ENCODE measurements at places on chromosomes 3 and 15.

DNA sequence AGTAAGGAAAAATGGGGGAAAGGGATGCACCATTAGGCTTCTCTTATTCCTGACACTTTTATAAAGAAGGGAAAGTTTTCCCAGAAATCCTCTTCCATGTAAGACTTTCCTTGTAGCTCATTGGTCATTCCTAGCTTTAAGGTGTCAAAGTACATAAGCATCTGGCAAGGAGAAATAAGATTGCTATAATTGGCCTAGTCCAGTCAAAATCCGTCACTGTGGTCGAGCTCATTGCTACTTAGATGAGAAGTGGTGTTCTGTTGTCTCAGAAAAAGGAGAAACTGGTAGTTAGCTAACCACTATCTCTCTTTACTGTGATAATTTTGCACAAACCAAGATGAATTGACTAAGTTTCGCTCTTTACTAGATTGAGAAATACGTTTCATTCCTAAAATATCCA, 370.1 kb downstream of the CNTN4 start:
- no peak for DNase-seq

- no peak for DNase-seq
These were observed 156.2 kb upstream of the IQSEC1 start for GRCh38 chr3:13229273-13229949.

- no peak for DNase-seq
These were observed 356.6 kb downstream of the VGLL3 start for GRCh38 chr3:86634361-86634760.

- no peak for DNase-seq
These were observed 30.7 kb upstream of the P2RY12 start for GRCh38 chr3:151415289-151415688.

- DNase-seq = no peak
These were observed 52.8 kb upstream of the FAM98B start for GRCh38 chr15:38401106-38401505.

- no peak for DNase-seq
These were observed 8.6 kb upstream of the ZNF621 start for GRCh38 chr3:40516201-40516600.

- DNase-seq = no peak
These were observed 23.5 kb downstream of the MYH15 start for GRCh38 chr3:108486941-108487340.

DNA sequence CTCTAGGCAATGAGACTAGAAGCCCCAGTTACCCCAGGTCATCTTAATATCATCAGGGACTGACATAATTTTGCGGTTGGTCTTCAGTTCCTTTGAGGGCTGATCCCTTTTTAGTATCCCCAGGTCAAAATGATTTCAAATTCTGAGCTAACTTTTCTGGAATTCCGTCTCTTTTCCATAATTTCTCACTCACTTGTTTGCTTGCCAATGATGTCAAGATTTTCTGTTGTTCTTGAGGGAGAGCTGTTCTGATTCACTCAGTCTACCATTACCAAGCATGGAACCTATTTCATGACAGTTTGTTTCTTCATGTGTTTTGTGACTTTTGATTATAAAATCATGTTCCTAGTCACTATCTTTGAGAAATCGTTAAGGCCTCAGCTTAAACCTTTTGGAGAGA, 190.5 kb upstream of the LYSMD4 start:
- DNase-seq = no peak

DNA sequence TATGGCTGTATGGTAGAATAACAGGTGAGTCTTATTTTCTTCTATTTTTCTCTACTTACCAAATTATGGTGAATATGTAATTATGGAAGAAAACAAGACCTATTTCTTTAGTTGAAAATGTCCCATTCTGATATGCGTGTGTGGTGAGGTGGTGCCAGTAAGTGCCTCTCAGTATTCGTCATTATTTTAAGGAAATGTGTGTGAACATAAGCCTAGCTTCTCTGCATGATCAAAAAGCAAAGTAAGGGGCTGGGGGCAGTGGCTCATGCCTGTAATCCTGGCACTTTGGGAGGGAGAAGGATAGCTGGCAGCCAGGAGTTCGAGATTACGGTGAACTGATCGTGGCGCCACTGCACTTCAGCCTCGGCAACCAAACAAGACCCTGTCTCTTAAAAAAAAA, 26.0 kb downstream of the LARS2 start:
- DNase-seq = no peak

DNA sequence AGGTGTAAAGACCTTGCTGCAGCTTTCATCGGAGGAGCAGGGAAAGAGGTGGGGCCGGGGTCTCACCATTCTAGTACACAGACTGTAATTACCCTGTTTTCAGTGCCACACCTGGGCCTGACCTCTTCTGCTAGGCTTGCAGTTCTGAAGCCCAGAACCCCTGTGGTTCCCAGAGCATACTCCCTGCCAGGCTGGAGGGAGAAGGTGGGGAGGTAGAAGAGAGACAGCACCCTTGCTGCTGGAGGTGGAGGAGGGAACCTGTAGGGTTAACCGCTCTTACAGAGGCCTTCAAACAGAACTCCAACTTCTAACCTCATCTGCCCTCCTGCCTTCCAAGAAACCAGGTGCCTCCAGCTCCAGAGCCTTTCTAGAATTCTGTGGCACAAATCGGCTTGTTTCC, 27.0 kb downstream of the PCOLCE2 start:
- DNase-seq = no peak

DNA sequence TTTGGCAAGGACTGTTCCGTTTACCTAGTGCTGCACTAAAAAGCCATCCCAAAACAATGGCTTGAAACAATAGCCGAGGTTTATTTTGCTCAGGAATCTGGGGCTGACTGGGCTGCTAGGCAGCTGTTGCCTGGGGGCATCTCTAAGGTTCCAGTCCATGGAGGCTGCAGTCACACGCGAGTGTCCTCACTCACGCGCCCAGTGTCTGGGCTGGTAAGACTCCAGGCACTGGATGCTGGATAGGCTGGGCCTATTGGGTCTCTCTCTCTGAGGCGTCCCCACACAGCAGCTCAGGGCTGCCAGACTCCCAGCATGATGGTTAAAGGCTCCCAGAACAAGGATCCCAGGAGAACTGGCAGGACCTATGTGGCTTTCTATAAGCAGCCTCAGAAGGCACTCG, 34.2 kb downstream of the ALS2CL start:
- DNase-seq = no peak

GRCh38 chr15:38532728-38533127, 31.9 kb downstream of the RASGRP1 start:
- DNase-seq = no peak

DNA sequence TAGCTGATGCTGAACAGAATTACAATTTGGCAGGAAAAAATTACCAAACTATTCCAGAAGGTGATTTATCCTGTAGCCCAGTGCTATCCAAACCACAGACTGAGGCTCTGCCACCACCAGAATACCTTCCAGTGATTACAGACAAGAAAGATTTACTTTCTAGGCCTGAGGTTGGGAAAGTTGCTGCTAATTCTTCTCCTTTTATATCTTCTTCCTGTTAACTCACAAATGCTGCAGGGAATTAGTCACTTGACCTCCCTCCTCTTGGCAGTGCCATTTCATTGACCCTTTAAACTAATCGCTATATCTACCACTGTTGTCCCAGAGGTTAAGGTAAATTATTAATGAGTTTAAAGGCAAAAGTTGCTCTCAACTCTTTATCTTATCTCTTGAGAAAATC, 118.4 kb downstream of the CTNNB1 start:
- no peak for DNase-seq

- DNase-seq = no peak
These were observed 168.9 kb downstream of the XXYLT1 start for GRCh38 chr3:195101927-195102608.

DNA sequence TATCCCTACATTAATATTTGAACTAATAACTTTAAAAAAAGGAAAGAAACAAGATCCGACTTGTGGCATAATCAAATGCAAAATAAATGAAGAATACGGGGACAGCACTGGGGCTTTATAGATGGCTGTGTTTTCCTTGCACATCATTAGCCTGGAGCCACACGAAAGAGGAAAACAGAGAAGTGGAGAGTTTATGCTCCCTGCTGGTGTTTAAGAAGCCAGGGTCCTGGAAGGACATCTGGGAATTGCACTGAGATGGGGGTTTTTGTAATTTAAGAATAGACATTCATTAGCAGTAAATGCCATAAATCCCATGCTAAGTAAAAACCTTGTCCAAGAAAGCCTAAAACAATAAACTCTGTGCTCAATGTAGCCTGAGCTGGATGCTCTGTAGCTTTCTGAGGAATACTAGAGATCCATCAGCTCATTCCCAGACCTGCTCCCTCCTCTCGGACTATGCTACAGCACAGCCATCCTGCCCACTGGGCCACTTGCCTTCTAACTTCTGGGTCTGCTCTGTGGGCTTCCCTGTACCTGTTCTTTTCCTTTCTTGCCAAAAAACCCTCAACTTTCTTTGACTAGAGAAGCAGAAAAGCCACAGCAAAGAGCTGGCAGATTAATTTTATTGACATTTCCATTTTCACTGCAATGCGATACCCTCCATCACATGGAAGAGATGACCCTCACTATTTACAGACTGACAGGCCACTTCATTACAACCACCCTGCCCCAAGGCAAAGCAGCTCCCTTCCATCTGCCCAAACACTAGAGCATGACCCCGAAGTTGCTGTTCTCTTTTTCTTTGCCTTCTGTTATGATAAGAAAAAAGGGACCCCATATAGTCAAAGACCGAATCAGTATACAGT, 62.3 kb downstream of the MEIS2 start:
- no peak for DNase-seq

GRCh38 chr15:87713475-87713879, 543.1 kb downstream of the NTRK3 start:
- DNase-seq = no peak

DNA sequence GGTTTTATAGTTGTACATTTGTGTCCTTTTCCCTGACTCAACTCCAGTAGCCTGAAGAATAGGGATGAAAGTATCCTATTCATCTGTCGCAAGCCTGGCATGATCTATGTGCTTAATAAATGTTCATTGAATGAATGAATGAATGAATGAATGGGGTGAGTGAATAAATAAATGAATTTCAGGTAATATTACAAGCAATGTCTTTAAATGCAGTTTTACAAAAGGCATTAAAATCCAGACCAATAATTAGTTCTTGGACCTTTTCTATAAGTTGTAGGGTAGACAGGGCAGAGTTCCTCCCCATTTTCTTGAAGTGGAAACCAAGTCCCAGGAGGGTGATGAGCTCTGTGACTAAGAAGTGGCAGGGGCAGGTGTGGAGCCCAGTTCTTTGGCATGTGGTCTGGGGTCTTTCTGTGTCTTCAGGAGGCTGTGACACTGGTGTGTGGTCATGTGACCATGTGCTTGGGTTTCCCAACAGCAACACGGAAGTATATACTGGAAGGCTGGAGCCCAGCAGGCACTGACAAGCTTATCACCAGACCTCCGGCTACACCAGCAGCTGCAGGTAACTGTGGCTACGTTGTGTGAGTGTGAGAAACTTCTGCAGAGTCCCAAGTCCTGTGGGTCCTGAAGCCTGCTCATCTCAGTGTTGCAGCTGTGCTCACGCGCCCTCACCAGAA, 18.3 kb downstream of the XYLB start:
- DNase-seq = no peak

DNA sequence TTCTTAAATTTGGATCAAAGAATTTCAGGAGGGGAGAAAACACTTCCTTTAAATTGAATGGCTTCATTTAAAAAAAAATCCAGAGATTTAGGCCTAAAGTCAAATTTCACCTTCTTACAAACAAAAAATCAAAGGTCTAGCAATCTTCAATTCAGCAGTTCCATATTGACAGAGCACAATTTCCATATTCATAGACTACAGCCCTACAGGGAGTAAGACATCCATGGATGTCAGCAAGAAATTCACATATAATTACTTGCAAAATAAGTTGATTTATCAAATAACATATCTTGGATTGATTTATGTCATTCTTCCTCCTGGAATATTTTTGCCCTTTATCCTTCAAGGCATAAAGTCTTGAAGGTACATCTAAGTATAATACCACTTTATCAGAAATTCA, 103.4 kb downstream of the CNTN3 start:
- DNase-seq = no peak

DNA sequence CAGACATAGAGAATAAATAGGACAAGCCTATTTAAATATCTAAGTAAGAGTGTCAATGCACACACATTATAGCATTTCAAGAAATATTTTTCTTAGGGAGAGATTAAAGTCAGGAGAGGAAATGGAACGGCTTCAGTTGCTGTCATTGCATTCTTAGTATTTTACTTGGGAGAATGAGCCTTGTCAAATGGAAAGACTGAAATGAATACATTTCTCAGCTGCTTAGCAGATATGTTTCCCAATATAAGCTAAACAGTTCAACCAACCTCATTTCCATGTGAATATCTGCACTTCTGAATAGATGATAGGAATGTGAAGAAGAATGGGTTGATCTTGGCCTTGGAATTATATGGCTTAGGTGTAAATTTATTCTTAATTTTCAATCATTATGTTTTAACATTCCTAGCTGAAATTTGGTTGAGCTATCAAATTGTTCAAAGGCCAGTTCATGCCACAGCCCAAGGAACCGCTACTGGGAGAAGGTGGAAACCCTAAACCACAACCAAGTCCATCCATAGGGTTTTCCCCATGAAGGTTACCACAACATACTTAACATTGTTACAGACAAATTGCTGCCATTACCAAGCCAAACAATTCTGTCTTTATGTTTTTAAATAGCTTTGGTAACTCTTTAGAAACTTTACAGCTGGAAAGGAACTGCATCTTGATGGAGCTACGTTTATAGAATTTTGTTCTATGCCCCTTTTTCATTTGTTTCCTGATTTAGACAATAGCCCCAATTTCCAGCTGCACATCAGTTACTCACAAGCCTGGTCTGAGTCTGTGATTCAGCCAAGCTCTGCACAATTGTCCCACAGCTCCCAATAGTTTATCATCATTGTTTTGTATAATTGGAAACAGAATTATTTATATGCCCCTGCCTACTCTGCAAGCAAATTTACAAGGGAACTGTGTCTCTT, 459.6 kb downstream of the MECOM start:
- no peak for DNase-seq

- DNase-seq = no peak
These were observed 104.2 kb upstream of the TGFBR2 start for GRCh38 chr3:30502051-30502741.

DNA sequence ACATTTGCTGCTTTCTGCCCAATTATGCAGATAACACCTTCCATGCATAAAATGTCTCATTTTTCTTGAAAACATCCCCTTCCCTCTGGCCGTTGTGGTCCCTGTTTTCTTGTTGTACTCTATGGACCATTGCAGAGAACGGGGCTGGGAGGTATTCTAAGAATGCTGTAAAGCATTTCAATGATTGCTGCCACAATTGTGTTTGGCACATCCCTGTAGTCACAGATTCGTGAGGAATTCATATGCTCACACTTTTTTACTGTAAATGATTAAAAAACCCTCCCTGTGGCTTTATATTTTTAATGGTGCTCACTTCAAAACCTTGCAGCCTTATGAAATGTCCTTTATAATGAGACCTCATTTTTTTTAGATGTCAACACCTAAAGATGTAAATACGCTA, 207.2 kb upstream of the GBE1 start:
- no peak for DNase-seq

GRCh38 chr3:191005790-191006189, 143.3 kb upstream of the GMNC start:
- no peak for DNase-seq

GRCh38 chr15:25058080-25058785, 103.4 kb downstream of the SNRPN start:
- DNase-seq = no peak

- DNase-seq = no peak
These were observed 542 bp downstream of the PLOD2 start for GRCh38 chr3:146160321-146160963.
